ENCODE measurements at places on chromosomes 1 and 21. TPM values are rescaled to one million over a fixed set of nuclear protein-coding genes. Genes with fewer than 3 reads are reported as not detected.

GRCh38 chr1:184513966-184514365 is 127.1 kb downstream of the C1orf21 start:
- DNase-seq: peak; percentile 60

- DNase-seq: no peak
These were observed 1.0 kb upstream of the DENND2D start for GRCh38 chr1:111201275-111202090.

- no peak for DNase-seq
These were observed 510.3 kb downstream of the NPHP4 start for GRCh38 chr1:5481889-5482288.

GRCh38 chr1:111669268-111669667 is 49.7 kb downstream of the RAP1A start:
- no peak for DNase-seq

GRCh38 chr1:235888119-235888643 is 21.5 kb upstream of the LYST start:
- no peak for DNase-seq

- DNase-seq: no peak
These were observed 39.3 kb downstream of the TP73 start for GRCh38 chr1:3691421-3692204.

- no peak for DNase-seq
These were observed 123.2 kb downstream of the DPYD start for GRCh38 chr1:97797403-97798183.

DNA sequence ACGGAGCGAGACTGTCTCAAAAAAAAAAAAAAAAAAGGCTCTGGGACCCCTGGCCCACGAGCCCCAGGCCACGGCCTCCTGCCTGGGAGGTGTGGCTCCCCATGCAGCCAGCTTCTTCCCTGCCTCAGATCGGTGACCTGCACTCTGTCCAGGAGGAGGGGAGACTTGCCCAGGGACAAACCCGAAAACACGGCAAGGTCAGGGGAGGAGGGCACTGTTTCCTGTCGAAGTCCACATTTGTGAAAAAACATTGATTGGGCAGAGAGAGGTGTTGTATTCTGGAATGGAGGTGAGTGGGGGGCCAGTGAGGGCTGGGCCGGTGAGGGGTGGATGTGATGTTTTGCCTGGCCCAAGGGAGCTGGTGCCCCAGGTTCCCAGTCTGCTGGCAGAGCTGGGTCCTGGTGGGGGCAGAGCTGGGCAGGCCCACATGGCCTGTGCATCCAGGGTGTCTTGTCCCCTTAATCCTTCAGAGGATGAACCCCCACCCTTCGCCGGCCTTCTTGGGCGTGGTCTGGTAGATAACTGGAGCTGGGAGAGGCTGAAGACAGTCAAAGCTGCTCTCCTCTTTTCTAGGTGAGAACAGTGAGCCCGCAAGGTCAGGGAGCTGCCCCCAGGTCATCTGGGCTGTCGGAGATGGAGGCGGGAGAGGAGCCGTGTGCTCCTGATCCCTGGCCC is 12.4 kb upstream of the FAAP20 start:
- DNase-seq: no peak

- DNase-seq: no peak
These were observed 110.5 kb downstream of the COLGALT2 start for GRCh38 chr1:183926983-183927382.

DNA sequence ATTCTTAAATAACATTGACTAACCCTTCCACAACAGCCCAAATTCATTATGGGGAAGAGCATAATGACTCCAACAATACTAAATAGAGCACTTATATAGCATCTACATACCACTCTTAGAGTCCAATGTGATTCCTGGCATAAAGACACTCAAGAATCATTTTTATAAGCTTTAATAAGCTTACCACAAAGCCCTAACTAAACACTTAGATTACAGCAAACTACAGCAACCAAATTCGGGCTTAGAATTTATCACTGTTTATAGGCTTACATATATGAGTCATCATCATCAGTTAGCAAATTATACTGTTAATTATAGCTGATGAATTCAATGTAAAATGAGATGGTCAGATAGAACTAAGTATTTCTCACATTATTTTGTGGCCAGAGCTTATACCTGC is 7.3 kb downstream of the SCYL3 start:
- DNase-seq: no peak

- DNase-seq: no peak
These were observed 55.0 kb downstream of the NTMT2 start for GRCh38 chr1:170200621-170201397.

DNA sequence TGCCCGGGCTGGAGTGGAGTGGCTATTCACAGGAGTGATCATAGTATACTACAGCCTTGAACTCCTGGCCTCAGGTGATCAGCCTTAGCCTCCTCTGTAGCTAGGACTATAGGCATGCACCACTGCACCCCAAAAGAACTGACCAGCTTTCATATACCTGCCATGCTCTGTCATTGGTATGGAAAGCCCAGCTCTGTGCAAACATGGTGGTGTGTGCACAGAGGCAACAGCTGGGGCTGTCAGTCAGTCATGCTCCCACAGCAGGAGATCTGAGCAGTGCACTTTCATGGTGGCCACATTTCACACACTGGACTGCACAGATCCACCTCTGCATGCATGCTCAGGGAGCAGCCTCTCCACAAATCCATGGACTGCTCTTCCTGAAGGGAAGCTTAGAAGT is 8.8 kb upstream of the JAK1 start:
- DNase-seq: no peak

The DIRAS3 gene
- total RNA-seq: 17.0 TPM

The ARHGAP29 gene
- 21.9 TPM for total RNA-seq

The RGS13 gene
- total RNA-seq: not detected

The CCDC24 gene
- 0.81 TPM for total RNA-seq

The SLAMF6 gene
- 3.8 TPM for total RNA-seq

The ZSCAN20 gene
- 7.5 TPM for total RNA-seq

The LDLRAD2 gene
- total RNA-seq: not detected

The CHIA gene
- total RNA-seq: not detected

The FLG2 gene
- total RNA-seq: not detected

The KCNQ4 gene
- 1.9 TPM for total RNA-seq

The THEM5 gene
- 0.52 TPM for total RNA-seq
